Left renal cortex interstitium (tissue), 4 donors: ENCODE measurements at places on chromosomes 2 and 18.

DNA sequence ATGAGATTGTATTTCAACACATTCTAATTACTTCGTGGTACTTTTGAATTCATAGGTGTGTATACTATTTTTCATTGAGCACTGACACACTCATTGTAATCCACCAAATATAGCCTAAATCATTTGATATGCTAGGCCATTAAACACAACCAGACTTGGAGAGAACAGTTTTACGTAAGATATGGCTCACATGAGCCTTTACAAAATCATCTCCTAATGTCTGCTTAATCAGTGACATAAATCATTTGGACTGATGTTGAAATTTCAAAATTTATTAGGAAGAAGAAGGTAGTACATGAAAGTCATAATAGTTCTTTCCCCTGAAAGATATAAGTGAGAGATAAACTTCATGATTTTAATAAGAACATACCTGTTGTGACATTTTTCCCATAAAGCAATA, 550.2 kb upstream of the LINC00305 start:
- no peak for DNase-seq

GRCh38 chr2:24304631-24305030, 55.7 kb downstream of the ITSN2 start:
- no peak for DNase-seq

- DNase-seq, result no peak
Observed at GRCh38 chr2:235191486-235191885, 239.7 kb downstream of the SH3BP4 start.

DNA sequence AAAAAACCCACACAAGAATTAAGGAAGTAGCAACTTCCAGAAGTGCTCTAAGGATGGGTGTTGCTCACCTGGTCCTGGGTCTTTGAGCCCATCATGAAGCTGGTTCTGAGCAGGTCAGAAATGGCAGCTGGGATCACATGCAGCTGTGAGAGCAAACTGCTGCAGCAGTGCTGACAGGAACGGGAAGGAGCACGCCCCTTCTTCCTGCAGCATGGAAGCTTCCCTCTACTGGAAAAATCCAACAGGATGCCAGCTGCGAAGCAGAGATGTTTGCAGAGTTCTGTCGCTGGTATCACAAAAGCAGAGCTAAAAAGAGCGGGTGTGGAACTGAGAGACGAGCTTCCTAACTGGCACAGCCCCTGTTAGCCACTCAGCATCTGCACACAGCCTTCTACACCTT, 33.7 kb downstream of the EIF4E2 start:
- DNase-seq, result no peak

- DNase-seq, result no peak
Observed at GRCh38 chr2:221571025-221571550, 1.0 kb downstream of the EPHA4 start.

DNA sequence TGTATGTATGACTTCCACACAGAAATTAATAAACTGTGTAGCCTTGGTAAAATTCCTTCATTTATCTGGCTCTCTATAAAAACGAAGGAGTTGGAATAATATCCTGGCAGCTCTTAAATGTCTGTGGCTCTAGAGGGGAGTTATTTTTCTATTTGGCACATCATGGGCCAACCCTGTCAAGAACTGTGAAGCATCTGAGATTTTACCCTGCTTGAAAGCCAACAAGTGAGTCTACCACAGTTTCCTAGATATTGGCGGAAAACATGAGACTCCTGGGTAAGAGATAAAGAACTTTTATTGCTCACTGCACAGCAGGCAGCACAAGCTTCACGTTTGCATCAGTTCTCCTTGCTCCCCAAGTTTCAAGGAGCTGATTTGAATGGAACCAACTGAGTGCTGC, 346.7 kb upstream of the CYRIA start:
- no peak for DNase-seq

DNA sequence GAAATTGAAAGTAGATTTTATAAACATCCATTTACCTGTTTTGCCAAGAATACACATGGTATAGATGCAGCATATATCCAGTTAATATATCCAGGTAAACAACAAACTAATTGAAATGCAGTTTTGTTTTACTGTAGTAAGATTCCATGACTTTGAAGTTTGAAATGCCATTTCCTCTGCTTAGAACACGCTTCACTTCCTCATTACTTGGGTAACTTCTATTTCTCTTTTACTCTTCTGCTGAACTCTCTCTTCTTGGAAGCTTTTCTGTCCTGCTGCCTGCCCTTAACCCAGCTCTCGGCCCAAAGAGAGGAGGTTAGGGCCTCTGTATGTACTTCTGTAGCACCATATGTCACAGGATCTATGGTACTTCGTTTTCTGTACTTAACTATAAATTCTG, 14.1 kb upstream of the IL1RL2 start:
- no peak for DNase-seq

- no peak for DNase-seq
Observed at GRCh38 chr2:213119061-213119809, 32.2 kb downstream of the IKZF2 start.

- DNase-seq, result no peak
Observed at GRCh38 chr2:189406586-189407233, 34.6 kb upstream of the WDR75 start.
